Stimulated activated CD4-positive, alpha-beta T cell treated with anti-CD3 and anti-CD28 coated beads, Interleukin-15, amount 100 ng/mL, for 1 hour (primary cell): ENCODE measurements at places on chromosomes 7 and 10.
A peak's percentile ranks its signal among the peaks of the same experiment; 100 is the strongest.

DNA sequence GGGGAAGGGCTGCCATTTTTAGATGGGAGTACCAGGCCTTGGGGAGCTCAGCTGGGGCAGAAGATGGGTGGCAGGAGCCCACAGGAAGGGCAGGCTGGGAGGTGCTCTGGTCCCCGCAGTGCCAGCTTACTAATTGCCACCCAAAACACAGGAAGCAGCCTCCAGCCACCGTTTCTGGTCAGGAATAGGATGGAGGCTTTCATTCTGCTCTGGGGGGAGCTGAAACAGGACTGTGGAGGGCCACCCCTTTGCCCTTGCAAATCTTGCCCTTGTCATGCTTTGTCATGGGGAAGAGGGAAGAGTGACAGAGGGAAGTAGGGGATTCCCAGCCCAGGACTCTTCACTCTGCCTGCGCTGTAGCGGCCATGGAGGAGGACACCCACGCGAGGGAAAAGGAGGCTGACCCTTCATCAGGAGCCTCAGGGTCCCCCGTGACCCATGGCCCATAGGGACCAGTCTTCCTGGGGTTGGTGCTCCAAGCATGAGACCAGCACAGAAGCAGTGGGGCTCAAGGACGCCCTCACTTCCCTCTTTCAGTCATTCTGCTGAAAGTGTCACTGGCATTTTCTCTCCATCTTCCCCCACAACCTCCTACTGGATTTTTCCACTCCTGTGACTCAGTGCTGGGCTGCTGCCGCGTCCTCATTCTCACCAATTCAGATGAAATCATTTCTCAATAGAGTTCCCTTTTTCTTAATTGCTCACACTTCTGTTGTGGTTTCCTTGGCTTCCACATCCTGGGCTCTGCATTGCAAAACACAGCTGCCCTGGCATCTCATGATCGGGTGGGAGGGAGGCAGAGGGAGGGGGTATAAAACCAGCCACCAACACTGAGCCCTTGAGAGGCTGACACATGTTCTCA is 61.9 kb downstream of the MKI67 start:
- DNase-seq = no peak

DNA sequence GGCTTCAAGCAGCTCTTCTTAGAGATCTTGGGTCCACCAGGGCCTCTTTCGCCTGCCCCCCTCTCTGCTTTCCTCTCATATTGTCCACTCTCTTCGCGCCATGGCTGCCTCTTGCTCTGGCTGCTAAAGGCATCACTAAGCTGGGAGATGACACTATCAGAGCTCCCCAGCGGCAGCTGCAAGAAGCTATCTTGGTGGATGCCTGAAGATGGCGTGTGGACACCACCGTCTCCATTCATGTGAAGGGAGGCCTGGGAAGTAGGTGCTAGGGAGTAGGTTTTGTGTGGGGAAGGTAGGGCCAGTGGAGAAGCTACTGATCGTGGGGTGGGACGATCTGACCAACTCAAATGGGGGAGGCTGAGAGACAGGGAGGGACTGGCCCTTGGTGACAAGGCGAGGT is 45.9 kb upstream of the PDLIM1 start:
- DNase-seq = no peak

- DNase-seq = peak; percentile 28
These were observed 329 bp downstream of the NOLC1 start for GRCh38 chr10:102152545-102152890.

DNA sequence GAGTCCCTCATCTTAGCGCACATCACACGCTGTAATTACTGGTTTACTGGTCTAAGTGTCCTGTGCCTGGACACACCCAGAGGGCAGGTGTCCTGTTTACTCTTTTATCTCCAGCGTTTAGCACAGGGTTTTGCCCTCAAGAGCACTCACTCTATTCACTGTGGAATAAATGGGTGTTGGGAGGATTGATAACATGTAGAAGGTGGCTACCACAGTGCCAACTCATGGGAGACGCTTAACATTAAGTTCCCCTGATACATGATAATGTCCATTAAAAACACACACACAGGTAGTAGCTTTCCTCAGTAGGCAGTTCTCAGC is 96.1 kb upstream of the EFCAB10 start:
- no peak for DNase-seq

DNA sequence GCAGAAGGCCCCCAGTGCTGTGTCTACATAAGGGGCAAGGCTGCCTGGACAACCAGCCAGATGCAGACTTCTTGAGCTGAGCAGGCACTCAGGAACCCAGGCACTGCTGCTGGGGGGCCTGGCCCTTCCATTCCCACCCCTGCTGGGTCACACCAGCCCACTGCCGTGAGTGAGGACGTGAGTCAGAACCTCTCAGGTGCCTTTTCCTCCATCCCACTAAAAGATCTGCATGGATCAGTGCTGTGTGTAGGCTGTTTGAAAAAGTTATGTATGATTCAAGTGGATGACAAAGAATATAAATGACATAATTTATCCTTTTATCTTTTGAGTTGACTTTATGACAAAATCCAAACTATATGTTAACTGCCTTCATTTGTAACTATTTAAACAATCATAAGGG is 499.3 kb downstream of the INHBA start:
- no peak for DNase-seq

- DNase-seq = no peak
These were observed 2.4 kb upstream of the VDAC2 start for GRCh38 chr10:75208181-75208580.

GRCh38 chr7:95847061-95847460 is 74.7 kb downstream of the DYNC1I1 start:
- DNase-seq = no peak

GRCh38 chr7:45863715-45864114 is 9.2 kb downstream of the CCDC201 start:
- DNase-seq = no peak

- no peak for DNase-seq
These were observed 186.2 kb upstream of the PRKCQ start for GRCh38 chr10:6766131-6766801.

DNA sequence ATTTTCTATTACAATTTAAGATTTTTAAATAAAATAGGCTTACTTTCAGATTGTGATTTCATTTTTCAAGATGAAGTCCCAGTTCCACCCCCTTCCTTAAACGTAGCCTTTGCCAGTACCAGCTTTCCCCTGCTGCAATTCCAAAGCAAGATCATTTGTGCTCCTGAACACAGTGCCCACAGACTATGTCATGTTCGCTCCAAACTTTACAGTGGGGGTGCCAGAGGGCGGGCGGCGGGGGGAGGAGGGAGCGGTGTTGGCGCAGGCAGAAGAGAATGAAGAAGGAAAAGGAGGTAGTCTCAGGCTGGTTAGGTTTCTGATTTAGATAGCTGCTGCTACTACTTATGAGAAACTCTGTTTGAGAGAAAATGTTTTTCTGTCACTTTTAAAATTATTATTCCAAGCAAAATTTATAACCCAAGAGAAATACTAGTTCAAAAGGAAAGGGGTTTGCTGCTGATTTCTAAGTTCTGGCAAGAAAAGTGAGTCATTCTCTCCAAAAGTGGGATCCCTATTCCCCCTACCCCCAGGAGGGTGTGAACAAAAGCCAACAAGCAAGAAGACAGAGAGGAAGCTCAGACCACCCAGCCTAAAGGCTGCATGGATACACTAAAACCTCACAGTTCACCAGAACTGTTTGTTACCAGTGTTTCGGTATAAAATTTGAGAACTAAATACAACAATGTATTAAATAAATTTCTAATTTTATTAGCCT is 109.6 kb downstream of the SRPK2 start:
- DNase-seq = no peak

DNA sequence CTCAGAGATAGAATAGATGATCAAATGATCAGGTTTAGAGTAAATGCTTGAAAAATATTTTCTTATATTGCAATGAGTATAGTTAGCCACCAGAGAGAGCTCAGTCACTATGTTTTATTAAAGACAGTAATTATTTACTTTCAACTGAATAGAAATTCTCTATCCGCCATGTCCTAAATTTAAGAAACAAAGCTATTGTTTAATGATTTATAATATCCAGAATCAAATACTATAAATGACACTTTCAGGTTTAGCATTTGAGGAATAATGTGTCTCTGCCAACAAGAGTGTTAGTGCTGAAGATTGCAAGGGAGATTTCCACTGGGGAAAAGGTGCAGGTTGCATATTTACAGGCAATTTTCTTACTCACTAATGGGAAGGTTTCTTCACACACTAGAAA is 184.7 kb downstream of the DGKB start:
- no peak for DNase-seq

- DNase-seq = no peak
These were observed 50.0 kb upstream of the WIPI2 start for GRCh38 chr7:5139998-5140397.
